Midbrain (tissue), 1 donor: ENCODE measurements at places on chromosomes 13 and 19.

GRCh38 chr13:103100830-103101229, 34.6 kb upstream of the SLC10A2 start:
- no peak for DNase-seq

GRCh38 chr13:111215081-111216047, 100.3 kb downstream of the ARHGEF7 start:
- DNase-seq, result no peak

GRCh38 chr19:35095667-35096368, 19.8 kb upstream of the FXYD3 start:
- no peak for DNase-seq

DNA sequence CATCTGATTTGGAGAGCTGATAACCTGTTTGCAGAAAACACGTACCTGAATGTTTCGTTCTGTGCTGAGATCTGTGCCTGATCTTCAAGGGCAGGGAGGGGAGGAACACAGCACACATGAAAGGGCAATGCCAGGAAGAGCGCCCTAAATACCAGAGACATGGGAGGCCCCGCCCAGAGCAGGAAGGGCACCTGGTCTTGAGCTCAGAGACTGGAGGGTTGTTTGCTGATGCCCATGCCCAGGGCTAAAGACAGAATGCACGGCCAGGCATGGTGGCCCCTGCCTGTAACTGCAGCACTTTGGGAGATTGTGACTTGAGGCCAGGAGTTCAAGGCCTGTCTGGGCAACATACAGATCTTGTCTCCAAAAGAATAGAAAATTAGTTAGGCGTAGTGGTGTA, 183.2 kb downstream of the TUBA3C start:
- no peak for DNase-seq

DNA sequence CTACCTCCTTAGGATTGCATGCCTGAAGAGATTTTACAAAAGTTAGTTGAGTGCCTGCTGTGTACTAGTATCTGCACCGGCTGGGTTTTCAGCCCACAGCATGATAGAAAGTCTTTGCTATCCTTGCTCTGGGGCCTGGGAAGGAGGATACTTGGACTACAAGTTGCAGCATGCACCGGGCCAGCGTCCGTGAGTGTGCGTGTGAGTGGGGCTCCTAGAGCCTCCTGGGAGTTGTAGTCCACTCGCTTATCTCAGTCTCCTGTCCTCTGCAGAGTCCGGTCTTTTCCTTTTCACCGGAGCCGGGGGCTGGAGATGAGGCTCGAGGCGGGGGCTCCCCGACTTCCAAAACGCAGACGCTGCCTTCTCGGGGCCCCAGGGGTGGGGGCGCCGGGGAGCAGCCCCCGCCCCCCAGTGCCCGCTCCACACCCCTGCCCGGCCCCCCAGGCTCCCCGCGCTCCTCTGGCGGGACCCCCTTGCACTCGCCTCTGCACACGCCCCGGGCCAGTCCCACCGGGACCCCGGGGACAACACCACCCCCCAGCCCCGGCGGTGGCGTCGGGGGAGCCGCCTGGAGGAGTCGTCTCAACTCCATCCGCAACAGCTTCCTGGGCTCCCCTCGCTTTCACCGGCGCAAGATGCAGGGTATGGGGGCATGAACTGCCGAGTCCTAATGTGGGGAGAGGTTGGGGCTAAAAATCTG, 20.6 kb downstream of the BRSK1 start:
- no peak for DNase-seq

DNA sequence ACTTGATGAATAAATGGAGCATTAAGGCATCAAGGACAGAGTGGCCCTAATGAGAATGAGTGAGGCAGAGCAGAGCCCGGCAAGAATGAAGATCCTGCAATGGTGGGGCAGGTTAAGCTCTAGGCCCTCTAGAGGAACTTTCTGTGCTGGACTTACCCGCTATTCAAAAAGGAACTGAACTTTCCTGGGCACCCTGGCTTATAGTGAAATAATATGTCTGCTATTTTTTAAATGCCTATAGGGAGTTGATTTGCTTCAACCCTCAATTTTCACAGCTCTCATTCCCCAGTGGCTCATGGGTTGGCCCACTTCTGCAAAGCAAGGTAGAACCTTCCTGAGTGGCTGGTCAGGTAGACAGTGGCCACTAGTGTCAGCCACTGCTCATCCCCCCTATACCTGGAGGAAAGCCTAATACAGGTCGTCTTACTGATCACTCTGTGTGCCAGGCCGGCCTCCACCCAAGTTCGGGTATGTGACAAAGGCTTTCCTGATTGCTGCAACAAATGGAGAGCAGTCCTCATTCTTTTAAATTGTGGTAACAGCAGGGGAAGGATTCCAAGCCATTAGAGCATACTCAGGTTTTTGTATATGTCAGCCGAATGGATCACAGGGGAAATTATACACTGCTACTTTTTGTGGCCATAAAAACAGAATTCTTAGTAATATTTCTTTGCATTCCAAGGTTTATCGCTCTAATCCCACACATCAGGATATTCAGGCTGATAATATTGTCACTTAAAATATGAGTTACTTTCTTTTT, 103.0 kb downstream of the KL start:
- no peak for DNase-seq

GRCh38 chr19:46373491-46374359, 26.8 kb downstream of the PPP5C start:
- DNase-seq, result no peak

- DNase-seq, result peak; percentile 60
Observed at GRCh38 chr19:35828692-35829301, 16.2 kb upstream of the PRODH2 start.

GRCh38 chr13:24161010-24161775, 673 bp downstream of the SPATA13 start:
- peak; percentile 38 for DNase-seq

DNA sequence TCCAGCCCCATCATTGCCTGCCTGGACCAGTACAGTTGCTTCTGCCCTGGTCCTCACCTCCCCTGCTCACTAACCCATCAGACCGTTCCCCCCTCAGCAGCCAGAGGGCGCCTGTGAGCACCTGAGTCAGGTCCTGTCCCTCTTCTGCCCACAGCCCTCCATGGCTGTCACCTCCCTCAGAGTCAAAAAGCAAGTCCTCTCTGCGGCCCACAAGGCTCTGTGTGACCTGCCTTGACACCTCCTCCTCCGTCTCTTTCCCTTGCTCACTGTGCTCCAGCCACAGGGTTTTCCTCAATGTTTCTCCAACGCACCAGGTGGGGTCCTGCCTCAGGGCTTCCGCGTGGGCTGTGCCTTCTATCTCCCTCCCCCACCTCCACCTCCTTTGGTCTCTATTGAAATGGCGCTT, 29.4 kb upstream of the PTPRS start:
- DNase-seq, result no peak
